ENCODE measurements at places on chromosomes 5 and 9.

- no peak for DNase-seq
These were observed 3.7 kb downstream of the PCDHGA12 start for GRCh38 chr5:141434006-141434405.

DNA sequence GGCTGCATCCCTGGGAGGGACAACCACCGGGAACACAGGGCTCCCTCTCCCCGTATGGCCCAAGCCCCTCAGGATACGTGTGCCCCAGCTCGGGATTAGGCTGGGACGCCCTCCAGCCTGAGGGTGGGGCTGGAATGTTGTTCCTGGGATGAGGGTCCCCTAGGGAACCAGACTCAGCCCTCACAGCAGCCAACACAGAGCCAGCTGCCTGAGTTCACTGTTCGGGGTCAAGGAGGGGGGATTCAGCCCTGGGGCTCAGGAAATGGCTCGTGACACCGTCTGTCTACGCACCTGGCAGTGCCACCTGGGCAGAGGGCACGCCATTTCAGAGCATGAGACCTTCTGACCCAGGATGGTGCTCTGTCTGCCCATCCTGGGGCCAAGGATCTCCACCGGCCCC, 8.9 kb downstream of the RNF44 start:
- DNase-seq = no peak

GRCh38 chr5:143427122-143427735, 23.7 kb upstream of the NR3C1 start:
- DNase-seq = no peak

DNA sequence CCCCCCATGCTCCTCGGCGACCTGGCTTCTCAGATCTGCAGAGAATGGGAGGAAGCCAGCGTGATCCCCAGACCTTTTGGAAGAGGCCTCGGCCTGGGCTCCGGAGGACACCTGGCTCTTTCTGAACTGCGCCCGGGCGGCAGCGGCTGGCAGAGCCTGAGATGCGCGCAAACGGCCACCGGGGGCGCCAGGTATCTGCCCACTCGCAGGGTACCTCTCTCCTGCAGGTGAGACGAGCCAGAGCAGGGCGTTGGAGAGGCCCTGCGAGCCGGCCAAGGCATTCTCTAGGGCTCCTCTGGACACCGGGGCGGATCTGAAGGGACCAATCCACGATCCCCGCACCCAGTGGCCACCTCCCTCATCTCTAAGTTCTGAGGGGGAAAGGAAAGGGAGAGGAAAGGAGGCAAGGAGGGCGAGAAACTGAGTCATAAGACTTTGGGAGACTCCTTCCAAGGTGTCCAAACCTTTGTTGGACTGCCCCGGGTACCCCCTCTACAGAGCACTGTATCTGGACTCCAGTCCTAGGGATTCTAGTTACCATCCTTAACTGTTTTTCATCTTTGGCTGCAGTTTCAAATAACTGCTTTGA, 55.0 kb upstream of the SLC46A2 start:
- no peak for DNase-seq

GRCh38 chr5:112793201-112793600, 55.5 kb downstream of the APC start:
- no peak for DNase-seq

GRCh38 chr5:139399501-139400121, 4.3 kb downstream of the SPATA24 start:
- DNase-seq = no peak

DNA sequence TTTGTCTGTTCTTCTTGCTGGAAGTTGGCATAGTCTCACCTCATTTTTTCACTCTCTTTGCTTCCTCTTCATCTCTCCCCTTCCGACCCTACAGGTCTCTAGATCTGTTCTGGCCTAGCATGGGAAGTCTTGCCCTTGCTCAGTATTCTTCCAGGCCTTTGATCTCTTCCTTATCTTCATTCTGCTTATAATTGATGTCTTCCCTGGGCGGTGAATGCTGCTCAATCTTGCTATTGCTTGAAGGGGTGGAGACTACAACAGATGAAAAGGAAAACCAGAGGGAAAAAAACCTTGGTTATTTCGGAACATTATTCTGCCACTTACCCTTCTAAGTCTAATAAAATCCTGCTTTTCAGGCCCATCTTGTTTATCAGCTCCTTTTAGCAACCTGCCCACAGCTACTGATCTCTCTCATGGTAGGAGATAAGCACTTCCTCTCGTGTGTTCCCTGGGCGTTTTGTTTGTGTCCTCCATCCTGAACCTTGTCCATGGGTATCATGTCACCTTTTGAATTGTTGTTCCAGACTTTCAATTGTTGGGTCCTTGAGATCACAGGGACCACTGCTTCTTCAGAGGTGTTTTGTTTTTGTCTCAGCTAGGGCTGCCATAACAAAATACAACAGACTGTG, 375.6 kb downstream of the ADGRV1 start:
- no peak for DNase-seq

DNA sequence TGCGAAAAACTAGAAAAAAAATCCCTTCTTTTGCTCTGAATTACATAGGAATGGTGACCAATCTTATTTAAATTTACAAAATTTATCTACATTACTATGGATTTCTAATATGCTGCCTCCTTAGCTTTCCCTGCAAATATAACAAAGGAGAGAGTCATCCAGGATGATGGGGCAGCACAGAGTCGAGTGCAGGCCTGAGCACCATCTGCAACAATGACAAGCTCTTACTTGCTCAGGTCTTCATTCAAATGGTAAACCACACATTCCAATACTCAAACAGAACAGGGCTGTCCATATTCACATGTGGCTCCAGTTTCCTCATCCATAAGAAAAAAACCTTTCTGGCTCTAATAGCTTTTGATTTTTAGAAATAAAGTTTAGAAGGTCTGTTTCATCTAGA, 33.5 kb upstream of the ZNF354B start:
- DNase-seq = no peak

- no peak for DNase-seq
These were observed 106.7 kb downstream of the ADAMTS2 start for GRCh38 chr5:179238628-179238970.

GRCh38 chr5:155193483-155194107, 180.0 kb downstream of the KIF4B start:
- DNase-seq = no peak

- DNase-seq = no peak
These were observed 168.8 kb downstream of the GABBR2 start for GRCh38 chr9:98539954-98540353.

DNA sequence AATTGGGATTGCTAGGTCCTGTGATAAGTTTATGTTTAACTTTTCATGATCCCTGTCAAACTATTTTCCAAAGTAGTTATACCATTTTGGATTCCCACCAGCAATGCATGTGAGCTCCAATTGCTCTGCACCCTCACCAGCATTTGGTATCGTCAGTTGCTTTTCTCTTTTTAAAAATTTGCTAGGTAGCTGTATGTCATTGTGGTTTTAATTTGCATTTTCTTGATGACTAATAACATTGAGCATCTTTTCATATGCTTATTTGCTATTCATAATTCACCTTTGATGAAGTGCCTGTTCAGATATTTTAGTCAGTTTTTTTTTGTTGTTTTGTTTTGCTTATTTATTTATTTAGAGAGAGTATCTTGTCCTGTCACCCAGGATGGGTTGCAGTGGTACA, 12.5 kb downstream of the TAF1L start:
- DNase-seq = no peak

- no peak for DNase-seq
These were observed 173.4 kb upstream of the CHD1 start for GRCh38 chr5:99102073-99102697.

DNA sequence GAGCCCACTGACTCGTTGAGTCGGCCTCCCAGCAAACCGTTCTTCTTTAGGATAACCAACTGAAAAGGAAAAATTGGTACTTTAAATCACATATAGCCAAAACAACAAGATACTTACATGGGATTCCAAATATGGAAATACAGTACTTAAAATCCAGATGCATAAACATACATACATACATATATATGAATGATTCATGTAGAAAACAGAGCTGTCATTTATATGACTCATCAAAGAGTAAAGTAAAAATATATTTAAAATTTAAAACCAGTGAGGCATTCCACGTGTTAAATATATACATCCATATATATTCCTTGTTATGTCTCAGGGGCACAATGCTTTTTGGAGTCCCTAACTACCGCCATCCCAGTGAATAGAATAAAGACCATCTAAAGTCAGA, 36.7 kb downstream of the DMGDH start:
- no peak for DNase-seq

GRCh38 chr5:97355775-97356174, 172.7 kb upstream of the RIOK2 start:
- DNase-seq = no peak

- no peak for DNase-seq
These were observed 114.5 kb downstream of the TSSK1B start for GRCh38 chr5:113320273-113320780.

GRCh38 chr5:34716986-34717385, 60.9 kb downstream of the RAI14 start:
- DNase-seq = no peak

- DNase-seq = no peak
These were observed 93.6 kb upstream of the ZNF462 start for GRCh38 chr9:106769331-106769730.

DNA sequence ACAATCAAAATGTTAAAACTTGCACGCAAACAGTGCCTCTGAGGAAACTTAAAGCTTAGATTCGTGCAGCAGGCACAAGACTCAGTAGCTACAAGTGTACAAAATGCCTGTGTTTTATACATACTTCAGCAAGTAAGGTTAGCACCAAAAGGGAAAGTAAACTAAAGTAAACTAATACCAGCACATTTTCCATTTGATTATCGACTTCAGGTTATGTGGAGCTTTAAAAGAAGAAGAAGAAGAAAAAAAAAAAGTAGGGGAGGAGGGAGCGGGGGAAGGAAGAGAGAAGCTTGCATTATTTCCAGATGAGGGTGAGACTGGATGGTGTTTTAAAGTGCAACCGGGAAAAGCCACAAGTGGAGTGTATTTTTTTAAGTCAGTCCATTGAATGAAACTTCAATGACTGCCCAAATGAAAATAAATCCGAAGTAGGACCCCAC, 596 bp upstream of the ADAMTS6 start:
- no peak for DNase-seq

DNA sequence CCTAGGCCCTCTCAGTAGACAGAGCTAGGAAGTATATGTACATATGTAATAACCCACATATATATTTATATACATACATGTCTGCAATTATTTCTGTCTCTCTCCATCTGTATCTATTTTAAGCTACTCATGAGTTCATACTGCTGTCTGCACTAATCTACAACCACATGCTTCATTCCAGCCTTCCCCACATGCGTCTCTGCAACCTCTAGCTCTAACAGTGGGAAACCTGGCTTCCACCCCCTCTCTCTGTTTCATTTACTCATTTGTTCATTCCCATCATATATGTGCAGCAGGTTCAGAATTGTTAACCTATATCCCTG, 23.3 kb downstream of the DCANP1 start:
- DNase-seq = no peak

DNA sequence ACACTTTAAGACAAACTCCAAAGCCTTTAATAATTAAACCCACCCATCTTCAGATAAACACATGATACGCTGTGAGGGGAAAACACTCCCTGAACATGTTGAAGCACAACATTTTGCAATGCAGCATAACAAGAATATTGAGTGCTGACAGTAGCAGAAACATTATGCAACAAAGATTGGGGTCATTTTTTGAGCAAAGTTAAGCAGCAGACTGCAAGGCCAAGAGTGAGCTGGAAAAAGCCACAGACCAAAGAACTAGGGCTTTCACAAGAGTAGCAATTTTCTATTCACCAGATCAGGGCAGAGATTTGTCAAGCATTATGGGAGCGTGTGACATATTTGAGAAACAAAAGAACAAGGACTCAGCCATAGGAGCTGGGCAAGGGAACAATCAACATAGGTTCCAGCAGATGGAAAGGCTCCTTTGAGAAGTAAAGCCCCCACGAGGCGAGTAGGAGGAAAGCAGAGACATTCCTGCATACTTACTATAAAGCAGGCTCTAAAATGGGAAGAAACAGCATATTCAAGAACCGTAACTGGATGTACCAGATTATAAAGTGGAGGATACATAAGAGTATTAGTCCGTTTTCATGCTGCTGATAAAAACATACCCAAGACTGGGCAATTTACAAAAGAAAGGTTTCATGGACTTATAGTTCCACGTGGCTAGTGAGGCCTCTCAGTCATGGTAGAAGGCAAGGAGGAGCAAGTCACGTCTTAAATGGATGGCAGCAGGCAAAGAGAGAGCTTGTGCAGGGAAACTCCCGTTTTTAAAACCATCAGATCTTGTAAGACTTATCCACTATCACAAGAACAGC, 4.8 kb upstream of the TTC23L start:
- DNase-seq = no peak

- no peak for DNase-seq
These were observed 67.1 kb downstream of the TEX10 start for GRCh38 chr9:100285601-100286000.

- no peak for DNase-seq
These were observed 118.9 kb downstream of the LHX2 start for GRCh38 chr9:124130277-124131075.

DNA sequence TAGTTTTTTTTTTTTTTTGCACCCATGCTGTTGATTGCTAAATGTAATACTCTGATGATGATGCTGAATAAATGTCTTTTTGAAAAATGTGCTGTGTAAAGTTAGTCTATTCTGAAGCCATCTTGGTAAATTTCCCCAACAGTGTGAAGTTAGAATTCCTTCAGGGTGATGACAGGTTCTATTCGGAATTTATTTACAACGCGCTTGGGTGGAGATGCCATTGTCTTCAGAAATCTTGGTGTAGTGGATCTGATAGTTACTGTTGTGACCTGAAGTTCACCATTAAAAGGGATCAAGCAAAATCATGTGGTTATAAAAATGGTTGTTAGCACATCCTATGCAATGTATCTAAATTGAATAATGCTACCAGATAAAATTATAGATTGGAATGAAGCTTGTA, 36.3 kb upstream of the DMRT1 start:
- DNase-seq = no peak

GRCh38 chr9:4490705-4491625, 697 bp downstream of the SLC1A1 start:
- DNase-seq = no peak

DNA sequence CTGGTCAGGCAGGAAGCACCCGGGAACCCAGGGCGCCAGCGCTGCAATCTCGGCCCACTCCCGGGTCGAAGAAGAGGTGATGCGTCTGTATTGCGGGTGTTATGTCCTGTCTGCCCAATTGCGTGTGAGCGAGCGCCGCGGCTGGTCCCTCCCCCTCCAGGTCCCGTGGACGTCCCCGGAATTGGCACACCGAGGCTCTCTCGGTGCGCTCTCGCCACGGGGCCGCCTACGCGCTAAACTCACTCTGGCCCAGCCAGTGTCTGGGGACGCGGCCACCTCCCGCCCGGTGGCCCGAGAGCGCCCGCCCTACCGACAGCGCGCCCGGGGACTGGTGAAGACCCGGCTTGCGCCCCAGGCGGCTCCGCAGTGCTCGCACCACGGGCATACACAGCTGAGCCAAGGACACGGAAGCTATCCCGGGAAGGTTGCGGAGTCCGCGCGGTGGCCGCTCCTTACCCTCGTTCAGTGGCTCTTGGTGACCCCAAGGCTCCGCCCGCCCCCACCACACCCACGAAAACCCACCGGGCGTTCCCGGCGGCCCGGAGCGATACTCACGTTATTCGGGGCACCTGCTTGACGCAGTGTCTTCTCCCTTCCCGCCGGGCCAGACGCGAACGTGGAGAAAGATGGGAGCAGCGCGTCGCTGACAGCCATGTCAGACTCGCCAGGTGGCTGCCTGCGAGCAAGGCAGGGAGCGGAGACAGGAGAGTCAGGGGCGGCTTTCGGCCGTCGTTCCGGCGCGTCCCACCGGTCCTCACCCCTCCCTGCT, 1.0 kb downstream of the KLF4 start:
- no peak for DNase-seq

GRCh38 chr5:134554319-134555222, 29.1 kb downstream of the JADE2 start:
- peak; percentile 34 for DNase-seq

All from stimulated activated CD8-positive, alpha-beta memory T cell treated with anti-CD3 and anti-CD28 coated beads, Interleukin-15, amount 100 ng/mL, for 4 hours (primary cell).